ENCODE measurements at places on chromosomes 7 and 10. TPM values are rescaled to one million over a fixed set of nuclear protein-coding genes. Genes with fewer than 3 reads are reported as not detected.

The PDE6C gene
- not detected for polyA plus RNA-seq

The SFMBT2 gene
- 2.9 TPM for polyA plus RNA-seq

DNA sequence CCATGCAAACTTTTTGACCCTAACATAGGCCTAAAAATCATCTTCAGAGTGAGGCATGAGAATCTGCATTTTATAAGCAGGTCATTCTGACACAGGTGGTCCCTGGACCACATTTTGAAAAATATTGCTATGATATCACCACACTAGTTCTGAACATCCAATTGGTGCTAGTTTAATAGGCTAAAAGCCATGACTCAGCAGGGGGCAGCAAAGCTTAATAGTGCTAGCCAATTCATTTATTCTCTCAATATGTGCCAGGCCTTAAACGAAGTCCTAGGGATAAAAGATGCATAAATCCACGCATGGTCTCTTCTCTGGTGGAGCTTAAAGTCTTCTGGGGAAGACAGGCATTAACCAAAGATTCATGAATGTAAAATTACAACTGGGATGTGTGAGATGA lies 10.2 kb upstream of the SLC25A28 start:
- DNase-seq, result peak; percentile 76

DNA sequence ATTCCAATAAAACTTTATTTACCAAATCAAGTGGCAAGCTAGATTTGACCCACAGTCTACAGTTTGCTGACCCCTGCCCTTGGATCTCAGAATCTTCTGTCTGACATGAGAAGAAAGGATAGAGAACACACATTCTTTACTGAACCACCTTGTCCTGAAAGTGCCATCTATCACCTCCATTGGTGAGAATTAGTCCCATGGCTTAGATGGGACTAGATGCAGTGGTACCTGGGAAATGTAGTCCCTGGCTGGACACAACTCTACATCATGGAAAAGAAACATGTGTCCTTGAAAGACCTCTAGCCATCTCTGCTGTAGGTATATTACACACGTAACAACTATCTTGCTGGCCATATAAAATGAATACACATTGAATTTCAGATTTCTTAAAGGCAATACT lies 336.2 kb downstream of the LHFPL3 start:
- no peak for DNase-seq

- no peak for DNase-seq
These were observed 146.8 kb downstream of the CELF2 start for GRCh38 chr10:11164551-11164802.

Data from stomach (tissue), 19 donors.